ENCODE measurements at places on chromosomes 5 and 9. TPM values are rescaled to one million over a fixed set of nuclear protein-coding genes. Genes with fewer than 3 reads are reported as not detected.

DNA sequence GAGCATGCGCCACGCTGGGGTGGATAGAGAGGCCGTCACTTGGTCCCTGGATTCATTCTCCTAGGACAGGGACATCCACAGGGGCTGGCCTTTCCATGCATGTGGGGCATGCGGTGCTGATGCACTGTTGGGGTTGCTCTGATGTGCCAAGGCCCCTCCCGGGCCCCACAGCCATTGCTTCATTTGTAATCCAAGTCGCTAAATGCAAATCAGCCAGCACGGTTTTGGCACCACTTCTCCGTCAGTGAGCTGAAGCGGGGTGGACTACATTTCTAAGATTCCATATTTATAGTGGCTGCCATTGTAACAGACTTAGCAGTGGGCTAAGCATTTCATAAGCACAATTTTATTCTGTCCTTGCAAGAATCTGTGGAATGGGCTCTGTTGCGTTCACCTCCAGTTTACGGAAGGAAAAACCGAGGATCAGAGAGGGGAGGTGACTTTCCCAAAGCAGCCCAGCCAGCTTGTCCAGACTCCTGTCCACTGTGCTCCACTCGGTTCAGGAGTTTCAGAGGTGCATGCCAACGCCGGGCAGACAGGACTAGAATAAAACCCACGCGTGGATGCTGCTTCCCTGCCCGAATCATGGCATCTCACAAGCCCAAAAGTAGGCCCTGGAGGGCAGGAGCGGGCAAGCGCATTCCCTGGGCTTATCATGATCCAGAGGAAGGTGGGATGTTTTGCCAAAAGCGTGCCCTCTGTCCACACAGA is 102.6 kb upstream of the COL5A1 start:
- DNase-seq: no peak

DNA sequence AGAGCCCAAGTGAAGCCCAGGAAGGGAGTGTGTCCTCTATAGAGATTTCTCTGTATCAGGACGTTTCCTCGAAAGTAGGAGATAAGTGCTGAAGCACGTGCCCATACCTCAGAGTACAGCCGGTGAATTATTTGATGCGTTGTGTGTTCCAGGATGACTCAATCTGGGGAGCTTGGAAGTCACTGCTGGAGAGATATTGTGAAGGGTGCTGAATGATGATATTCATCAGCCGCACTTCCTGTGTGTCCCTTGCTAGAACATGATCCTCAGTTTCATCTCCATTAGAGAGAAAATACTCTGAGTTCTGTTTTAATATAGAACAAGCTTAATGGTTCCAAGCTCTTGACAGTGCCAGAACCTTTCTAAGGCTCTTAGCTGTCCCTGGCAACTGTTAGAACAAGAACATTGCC is 402.3 kb upstream of the ADAMTSL1 start:
- no peak for DNase-seq

- no peak for DNase-seq
Observed at GRCh38 chr5:36658038-36658756, 51.8 kb downstream of the SLC1A3 start.

DNA sequence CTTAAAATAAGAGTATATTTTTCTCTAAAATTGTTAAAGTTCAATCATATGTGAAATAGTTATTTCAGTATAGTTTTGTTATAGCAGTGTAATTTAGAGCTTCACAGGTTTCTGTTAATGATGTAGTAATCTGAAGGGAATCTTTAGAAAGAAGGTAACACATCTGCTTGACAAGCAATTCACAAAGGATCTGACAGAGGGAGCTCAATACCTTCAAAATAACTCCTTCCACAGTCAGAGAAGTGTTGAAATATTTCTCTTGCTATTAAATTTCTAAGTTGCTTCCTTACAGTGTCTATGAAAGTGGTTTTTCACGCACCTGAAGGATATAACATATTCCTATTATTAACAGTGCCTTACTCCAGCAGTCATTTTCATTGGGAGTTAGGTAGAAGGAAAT is 44.9 kb downstream of the SLC25A51 start:
- DNase-seq: no peak

- no peak for DNase-seq
Observed at GRCh38 chr9:120791161-120791560, 2.1 kb downstream of the FBXW2 start.

GRCh38 chr5:74201334-74202081 is 439.0 kb downstream of the ENC1 start:
- DNase-seq: no peak

DNA sequence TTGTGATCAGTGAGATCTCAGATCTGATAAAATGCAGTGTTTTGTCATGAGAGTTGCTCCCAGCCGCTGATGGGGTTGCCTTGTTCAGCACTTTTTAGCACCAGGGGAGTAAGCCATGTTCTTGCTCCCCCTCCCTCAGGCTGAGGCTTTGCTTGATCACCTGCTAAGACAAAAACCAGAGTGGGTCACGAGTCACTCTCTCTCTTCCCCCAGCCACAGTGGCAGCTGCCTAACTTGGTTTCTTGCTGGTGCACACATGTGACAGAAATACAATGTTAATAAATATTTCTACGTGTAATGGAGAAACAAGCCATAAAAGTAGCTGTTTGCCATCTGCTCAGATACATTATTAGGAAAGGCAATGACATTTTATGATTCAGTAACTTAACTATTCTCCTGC is 212.4 kb upstream of the DMRT1 start:
- no peak for DNase-seq

Gene ZDHHC11
- total RNA-seq: 0.92 TPM

Gene LECT2
- not detected for total RNA-seq

All from neural progenitor cell (in vitro differentiated cells).